ENCODE measurements at places on chromosomes 11 and 22.

- DNase-seq = no peak
Observed at GRCh38 chr22:45083659-45084305, 74.0 kb upstream of the PHF21B start.

- DNase-seq = peak; percentile 77
Observed at GRCh38 chr22:39388261-39389011, 11.1 kb upstream of the TAB1 start.

- DNase-seq = no peak
Observed at GRCh38 chr22:20229916-20230775, 38.0 kb downstream of the RTN4R start.

DNA sequence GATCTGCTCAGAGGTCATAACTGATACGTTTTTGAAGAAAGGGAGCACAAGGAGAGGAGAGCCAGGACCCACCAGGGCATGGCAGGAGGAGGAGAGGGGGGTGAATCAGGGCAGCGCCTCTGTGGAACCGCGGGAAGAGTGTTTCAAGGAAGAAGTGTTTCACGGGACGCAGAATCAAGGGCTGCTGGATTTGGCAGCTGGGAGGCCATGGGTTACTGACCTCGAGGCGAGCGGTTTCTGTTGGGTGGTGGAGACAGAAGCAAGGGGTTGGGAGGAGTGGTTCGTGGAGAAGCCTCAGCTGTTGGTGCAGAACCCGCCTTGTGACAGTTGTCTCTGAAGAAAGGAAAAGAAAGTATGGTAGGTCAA lies 13.1 kb downstream of the VPS26B start:
- DNase-seq = no peak

- no peak for DNase-seq
Observed at GRCh38 chr22:20998411-20999336, 3.2 kb downstream of the THAP7 start.

DNA sequence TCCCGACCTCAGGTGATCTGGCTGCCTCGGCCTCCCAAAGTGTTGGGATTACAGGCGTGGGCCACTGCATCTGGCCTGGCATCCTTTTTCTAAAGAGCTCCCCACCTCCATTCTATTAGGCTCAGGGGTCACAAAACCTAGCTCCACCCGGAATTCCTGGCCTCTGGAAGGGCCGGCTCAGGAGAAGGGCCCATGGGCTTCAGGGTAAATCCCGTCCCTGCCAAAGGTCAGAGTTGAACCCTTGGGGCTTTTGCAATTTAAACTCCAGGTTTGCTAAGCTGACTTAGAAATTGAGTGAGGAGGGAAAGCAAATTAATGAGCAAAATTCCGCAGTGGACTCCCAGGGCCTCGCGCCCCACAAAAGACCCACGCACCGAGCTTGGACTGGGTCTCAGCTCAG lies 48.3 kb downstream of the RPS6KA4 start:
- DNase-seq = no peak

GRCh38 chr22:44181033-44181911 lies 547 bp downstream of the PARVG start:
- DNase-seq = no peak

GRCh38 chr22:43847376-43848289 lies 14.7 kb downstream of the SULT4A1 start:
- DNase-seq = no peak

GRCh38 chr11:118136801-118137200 lies 15.8 kb downstream of the SCN4B start:
- no peak for DNase-seq

DNA sequence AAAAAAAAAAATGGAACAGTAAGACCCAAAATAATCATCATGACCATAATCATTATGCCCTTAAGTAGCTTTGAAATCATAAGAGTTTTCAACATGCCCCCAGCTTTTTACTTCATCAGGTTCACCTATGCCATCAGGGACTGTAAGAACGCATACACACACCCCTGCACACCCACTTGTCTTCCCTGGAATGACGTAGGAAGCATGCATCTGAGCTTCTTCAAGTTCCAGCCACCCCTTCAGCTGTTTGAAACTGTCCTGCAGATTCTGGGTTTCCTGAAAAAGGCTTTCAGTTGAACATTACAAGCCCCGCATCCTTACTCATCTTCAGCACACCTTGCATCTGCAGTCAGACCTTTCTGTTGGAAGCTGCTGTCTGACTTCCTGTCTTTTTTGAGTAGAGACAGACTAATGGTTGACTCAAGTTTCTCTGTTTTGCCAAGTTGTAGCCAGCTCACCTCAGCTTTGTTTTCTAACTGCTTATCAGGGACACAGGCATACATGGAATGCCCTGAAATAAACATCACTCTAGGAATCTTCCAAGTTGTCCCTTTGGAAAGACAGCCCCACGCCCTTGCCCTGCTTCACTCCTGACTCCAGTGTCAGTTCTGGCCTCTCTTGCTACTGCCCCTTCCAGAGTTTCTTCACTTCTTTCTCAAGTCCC lies 37.0 kb downstream of the ARHGAP1 start:
- DNase-seq = no peak

DNA sequence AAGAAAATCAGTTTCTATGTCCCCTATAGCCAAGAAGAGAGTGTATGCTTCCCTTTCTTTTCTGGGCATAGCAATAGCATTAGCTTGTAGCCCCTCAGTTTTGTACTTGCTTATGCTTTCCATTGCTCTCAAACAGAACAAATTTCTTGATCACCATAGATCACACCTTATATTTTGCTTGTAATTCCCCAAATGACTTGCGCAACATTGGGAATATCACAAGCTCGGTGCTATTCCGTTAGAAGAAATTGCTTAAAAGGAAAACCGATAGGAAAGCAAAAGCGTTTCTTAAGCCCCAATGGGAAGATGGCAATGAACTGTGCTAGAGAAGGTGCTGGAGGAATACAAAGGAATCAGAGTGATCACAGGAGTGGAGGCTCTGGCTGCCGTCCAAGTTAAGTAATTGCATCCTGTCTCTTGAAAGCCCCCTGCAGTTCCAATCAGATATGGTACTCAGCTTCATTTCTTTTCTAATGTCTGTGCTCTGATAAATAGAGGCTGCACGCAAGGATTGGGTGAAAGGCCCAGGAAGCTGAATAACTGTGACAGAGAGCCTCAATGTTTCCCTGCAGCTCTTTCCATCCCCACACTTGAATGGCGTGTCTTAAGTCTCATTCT lies 182.1 kb upstream of the KIRREL3 start:
- no peak for DNase-seq

DNA sequence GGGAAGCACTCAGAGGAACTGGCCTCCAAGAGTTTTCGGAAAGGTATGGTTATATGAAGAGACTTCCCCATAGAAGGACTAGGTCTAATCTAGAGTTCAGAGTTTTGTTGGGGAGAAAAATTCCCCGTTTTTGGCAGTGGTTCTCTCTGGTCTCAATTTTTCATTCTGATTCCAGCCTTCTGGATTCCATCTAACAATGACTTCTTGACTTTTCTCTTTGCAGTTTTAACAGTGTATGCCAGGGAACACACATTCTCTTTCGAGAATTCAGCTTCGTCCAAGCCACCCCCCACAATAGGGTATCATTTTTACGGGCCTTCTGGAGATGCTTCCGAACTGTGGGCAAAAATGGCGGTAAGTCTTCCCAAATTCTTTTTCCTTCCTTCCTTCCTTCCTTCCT lies 115.6 kb downstream of the CSTPP1 start:
- DNase-seq = no peak

GRCh38 chr11:121367844-121368225 lies 75.3 kb downstream of the SC5D start:
- no peak for DNase-seq

GRCh38 chr11:69192301-69192721 lies 36.6 kb downstream of the SMIM38 start:
- no peak for DNase-seq

DNA sequence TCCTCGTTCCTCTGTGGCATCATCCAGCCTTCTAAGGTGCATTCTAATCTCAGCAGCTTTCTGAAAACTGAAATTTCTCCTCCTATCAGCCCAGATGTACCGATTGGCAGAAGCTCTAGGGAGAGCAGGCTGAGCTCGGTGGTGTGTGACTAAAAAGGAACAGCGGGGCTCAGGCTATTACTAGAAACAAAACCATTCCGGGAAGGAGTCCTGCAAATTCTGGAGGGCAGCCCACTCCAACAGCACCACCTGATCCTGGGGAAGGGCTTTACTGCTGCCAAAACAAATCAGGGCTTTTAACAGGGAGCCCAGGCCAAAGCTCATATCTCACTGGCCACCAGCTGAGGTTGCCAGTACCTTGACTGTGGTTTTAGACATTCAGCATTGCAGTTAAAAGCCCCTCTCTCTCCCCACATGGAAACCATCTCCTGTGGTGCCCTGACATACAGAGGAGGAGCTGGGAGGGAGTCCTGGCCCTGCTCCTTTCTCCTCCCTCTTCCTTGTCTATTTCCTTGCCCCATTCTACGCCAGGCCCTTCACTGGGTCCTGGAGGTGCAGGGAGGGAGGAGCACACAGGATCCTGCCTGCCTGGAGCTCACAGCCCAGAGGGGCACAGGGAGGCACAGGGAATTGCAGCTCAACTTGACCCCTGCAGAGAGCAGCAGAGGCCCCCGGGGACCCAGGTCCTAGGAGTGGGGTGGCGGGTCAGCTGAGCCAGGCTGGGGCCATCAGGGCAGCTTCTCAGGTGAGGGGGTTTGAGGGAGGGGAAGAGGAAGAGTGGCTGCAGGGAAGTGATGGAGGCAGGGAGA lies 889 bp downstream of the PLAAT4 start:
- DNase-seq = no peak

GRCh38 chr11:96097844-96098421 lies 174.0 kb upstream of the MTMR2 start:
- DNase-seq = no peak

DNA sequence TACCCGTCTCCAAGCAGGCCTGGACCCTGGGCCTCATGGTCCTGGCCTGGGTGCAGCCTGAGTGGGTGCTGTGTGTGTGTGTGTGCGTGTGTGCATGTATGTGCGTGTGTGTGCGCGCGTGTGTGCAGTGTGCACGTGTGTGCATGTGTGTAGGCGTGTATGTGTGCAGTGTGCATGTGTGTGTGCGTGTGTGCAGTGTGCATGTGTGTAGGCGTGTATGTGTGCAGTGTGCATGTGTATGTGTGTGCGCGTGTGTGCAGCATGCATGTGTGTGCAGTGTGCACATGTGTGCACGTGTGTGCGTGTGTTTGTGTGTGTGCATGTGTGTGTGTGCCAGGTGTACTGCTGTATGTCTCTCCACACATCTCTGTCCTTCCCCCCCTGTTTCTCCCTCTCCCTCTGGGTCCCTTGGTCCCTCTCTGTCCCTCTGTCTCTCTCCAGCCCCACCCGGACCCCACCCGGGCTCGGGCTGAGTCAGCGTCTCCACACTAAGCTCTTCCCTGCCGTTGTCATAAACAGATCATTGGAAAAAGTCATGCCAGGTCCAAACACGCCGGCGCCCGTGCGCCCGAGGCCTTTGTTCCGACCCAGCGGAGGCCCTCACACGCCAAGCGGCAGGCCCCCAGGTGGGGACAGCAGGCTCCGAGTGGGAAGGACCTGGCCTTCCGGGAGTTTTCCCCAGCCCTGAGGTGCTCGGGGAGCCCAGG lies 34.0 kb downstream of the WNT7B start:
- no peak for DNase-seq

GRCh38 chr22:27576815-27577573 lies 224.6 kb downstream of the MN1 start:
- no peak for DNase-seq

- DNase-seq = peak; percentile 11
Observed at GRCh38 chr11:112453601-112454577, 193.2 kb upstream of the PLET1 start.

DNA sequence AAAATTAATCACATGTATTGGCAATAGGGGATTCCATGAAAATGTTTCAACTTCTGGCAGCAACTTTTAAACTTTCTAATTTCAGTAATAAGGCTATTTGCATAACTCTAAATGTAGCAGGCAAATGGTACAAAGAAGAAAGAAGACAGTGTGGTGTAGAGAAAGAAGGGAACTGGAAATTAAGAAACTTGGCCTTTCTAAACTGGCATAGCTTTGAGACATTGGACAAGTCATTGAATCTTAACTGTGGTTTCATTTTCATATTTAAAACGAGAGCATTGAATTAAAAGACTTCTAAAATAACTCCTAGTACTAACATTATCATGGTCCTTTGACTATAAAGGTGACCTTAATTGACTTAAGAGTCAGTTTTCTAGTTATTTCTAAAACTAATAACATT lies 125.0 kb downstream of the UVRAG start:
- DNase-seq = no peak

GRCh38 chr11:59862252-59862651 lies 4.0 kb downstream of the TCN1 start:
- DNase-seq = no peak

GRCh38 chr11:12397931-12398334 lies 20.6 kb downstream of the PARVA start:
- DNase-seq = no peak

GRCh38 chr11:128182844-128183243 lies 404.5 kb downstream of the ETS1 start:
- DNase-seq = no peak

DNA sequence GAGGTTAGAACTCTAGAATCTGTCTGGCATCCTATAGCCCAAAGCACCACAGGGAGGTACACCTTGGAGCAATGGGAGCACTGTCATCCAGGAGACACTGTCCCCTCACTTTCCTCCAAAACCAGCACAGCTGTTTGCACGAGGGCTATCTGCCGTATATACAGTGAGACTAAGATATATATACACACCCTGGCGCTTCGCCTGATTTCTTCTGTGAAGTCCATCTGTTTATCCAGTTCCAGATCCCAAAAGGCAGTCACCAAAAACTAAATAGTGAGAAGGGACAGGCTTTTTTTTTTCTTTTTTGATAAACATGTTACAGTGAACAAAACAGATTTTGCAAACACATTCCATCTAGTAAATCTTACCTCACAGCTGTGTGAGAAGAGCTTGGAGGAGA lies 68.5 kb downstream of the ARFGAP2 start:
- DNase-seq = no peak

- DNase-seq = no peak
Observed at GRCh38 chr11:65621460-65621859, 5.9 kb downstream of the PCNX3 start.

DNA sequence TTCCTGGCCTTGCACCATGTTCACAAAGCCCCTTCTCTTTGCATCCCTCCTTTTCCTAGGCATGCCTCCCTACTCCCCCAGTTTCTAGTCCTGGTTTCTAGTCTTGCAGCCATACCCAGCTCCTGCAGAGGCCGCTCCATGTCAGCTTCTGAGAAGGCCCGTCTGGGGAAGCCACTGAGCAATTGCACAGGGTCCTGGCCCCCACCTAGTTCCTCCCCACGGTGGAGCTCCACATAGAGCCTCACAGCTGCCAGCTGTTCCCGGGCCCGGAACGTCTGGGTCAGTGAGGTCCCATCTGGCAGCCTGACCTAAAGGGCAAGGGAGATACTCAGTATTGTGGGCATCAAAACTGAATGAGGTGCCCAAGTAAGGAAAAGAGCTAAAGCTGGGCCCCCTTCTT lies 2.2 kb downstream of the UBXN1 start:
- no peak for DNase-seq

GRCh38 chr11:22193348-22194051 lies 615 bp downstream of the ANO5 start:
- DNase-seq = no peak
